ENCODE measurements at places on chromosomes 13 and 19.

DNA sequence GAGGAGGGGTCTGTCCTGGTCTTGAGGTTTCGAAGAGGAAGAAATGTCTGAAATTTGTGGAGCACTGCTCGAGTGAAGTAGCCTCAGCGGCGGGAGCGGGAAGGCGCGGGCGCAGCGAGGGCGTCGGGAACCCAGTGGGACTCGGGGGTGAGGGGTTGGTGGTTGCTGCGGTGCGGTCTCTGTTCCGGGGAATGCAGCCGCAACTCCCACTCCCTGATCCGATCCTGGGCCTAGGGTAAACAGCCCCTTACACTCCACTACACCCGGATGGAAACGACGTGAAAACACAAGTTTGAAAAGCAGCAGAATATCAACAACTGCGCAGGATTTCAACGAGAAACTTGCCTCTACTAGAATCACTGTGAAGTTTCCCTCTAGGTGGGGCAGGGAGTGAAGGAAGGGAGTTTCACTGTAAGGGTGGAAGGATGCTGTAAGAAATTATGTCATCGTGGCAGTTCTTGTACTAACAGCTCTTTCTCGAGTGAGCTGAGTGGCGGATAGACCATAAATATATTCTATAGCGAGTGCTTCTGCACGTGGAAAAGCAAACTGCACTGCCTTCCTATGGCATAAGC, 2.0 kb upstream of the KLF12 start:
- no peak overlapping the region for H3K27ac ChIP-seq
- peaks cover 3% of the 10 kb centered on the region for H3K27me3 ChIP-seq
- DNase-seq = peak; percentile 61
- no peak overlapping the region for H3K4me3 ChIP-seq
- H3K4me1 ChIP-seq = peaks cover 14% of the 10 kb centered on the region

DNA sequence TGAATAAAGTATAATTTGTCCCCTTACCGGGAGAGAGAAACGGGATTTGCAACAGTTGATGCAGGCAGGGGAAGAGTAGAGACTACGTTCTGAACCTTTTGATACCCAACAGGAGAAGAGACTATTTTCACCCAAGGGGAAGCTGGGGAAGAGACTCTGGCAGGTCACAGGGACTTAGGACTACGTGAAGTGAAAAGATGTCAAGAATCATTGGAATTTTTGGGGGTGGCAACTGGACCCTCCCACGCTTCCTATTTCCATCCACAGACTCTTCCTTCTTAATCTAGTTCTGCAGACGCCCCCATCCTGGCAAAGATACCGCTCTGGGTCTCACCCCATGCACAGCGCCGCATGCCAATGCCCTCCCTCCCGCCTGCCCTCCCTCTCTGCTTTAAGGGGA, 13.8 kb downstream of the CABP5 start:
- H3K27me3 ChIP-seq = peaks cover 25% of the 10 kb centered on the region
- H3K4me3 ChIP-seq = no peak overlapping the region
- H3K4me1 ChIP-seq = no peaks in the 10 kb centered on the region

DNA sequence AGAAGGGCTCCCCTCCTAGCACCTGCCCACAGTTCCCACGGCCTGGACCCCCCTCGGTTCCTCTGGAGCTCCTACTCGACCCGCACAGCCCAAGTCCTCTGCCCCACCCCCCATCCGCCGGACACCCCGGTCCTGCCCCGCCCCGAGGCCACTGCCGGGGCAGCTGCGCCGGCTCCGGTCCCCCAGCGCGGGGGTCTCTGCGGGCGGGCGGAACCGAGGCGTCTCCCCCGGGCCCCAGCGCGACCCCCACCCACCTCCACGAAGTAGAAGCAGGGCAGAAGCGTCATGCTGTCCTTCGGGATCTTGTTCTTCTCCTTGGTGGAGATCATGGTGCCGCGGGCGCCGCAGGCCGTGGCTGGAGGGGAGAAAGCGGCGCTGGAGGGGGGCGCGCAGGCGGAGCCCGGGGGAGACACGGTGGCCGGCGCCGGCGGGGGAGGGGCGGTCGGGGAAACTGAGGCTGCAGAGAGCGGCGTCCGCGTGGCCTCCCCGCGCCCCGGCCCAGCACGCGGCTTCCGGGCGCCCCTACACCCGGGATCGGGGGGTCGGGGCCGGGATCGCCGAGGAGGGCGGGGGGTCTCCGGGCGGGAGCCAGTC, 427 bp downstream of the PLPPR3 start:
- H3K36me3 ChIP-seq = peaks cover 6% of the 10 kb centered on the region
- H3K27me3 ChIP-seq = peaks cover 6% of the 10 kb centered on the region
- H3K4me1 ChIP-seq = peaks cover 6% of the 10 kb centered on the region
- DNase-seq = no peak
- H3K4me3 ChIP-seq = no peak overlapping the region

DNA sequence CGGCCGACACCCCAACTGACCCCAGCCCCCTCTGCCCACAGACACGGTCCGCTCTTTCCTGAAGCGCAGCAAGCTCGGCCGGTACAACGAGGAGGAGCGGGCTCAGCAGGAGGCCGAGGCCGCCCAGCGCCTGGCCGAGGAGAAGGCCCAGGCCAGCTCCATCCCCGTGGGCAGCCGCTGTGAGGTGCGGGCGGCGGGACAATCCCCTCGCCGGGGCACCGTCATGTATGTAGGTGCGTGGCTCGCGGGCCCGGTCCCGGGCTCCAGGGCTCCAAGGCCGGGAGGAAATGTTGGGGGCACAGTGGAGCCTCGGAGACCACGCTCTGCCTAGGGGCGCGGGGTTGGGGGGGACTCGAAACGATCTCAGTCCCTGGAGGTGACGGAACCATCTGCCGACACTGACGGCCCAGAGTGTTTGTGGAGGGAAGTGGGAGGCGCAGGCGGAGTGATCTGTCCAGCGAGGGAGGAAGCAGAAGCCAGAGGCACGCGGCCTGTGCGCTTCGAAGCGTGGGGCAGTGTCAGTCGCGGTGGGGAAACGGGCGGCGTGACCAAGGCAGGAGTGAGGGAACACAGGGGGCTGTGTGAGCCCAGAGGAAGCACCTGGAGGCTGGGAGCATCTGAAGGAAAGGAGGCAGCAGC, 6.3 kb downstream of the TBCB start:
- H3K4me3 ChIP-seq = no peak overlapping the region
- peaks cover 22% of the 10 kb centered on the region for H3K4me1 ChIP-seq
- DNase-seq = no peak
- H3K27me3 ChIP-seq = no peaks in the 10 kb centered on the region

- H3K4me1 ChIP-seq = no peaks in the 10 kb centered on the region
- no peak overlapping the region for H3K4me3 ChIP-seq
- H3K27me3 ChIP-seq = no peaks in the 10 kb centered on the region
- DNase-seq = no peak
- no peaks in the 10 kb centered on the region for H3K36me3 ChIP-seq
- no peak overlapping the region for H3K27ac ChIP-seq
Measured at GRCh38 chr13:22077205-22077683, 406.4 kb downstream of the FGF9 start.
